ENCODE measurements at places on chromosomes 13 and 19. TPM values are rescaled to one million over a fixed set of nuclear protein-coding genes. Genes with fewer than 3 reads are reported as not detected.

GRCh38 chr19:41299755-41300089, 10.2 kb upstream of the CCDC97 start:
- DNase-seq: no peak

DNA sequence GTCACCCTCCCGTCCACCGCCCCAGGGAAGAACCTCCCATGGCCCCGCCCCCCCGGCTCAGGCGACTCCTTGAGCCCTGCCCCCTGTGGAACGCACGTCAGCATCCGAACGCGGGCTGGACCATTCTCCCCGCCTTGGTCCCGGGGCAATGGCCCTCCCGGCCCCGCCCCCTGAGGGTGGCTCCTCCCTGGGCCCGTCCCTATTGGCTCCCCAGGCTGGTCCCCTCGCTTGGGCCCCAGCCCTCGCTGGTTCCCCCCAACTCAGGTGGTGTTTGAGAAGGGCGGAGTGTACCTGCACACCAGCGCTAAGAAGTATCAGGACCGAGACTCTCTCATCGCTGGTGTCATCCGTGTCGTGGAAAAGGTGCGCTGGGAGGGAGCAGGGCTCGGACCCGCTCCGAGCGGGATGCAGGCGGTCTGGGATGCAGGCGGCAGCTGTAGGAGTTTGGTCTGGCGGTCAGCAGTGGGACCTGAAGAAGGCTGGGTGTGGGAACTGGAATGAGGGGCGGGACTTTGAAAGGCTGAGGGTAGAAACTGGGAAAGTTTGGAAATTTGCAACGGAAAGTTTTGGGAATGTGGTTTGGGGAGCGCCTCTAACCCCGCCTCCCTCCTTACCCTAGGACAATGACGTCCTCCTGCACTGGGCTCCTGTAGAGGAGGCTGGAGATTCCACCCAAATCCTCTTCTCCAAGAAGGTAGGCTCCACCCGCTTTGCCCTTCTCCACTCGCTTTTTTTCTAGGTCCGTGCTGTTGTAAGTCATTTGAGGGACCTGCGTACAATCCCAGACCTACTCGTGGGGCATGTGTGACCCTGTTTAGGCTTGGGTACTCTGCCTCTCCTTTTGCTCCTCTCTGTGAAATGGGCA, 609 bp downstream of the TBC1D17 start:
- DNase-seq: peak; percentile 100

DNA sequence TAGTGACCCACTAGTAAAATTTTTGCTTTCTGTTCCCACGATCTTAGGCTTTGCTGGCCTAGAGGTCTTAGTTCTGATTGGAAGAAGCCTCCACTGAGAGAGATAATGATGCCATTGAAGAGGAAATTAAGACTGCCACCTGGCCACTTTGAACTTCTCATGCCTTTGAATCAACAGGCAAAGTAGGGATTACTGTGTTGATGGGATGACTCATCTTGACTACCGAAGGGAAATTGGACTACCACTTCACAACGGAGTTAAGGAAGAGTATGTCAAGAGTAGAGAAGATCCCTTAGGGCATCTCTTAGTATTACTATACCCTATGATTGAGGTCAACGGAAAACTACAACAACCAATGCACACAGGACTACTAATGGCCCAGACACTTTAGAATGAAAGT, 12.7 kb upstream of the FREM2 start:
- no peak for DNase-seq

The UHRF1 gene
- total RNA-seq: 47.6 TPM

The EGLN2 gene
- 144 TPM for total RNA-seq
